Astrocyte of the hippocampus (primary cell): ENCODE measurements at places on chromosomes 2 and 18.

- no peak for DNase-seq
These were observed 26.3 kb downstream of the PAX3 start for GRCh38 chr2:222272446-222273015.

- DNase-seq: no peak
These were observed 27.1 kb downstream of the PSD4 start for GRCh38 chr2:113200736-113201490.

DNA sequence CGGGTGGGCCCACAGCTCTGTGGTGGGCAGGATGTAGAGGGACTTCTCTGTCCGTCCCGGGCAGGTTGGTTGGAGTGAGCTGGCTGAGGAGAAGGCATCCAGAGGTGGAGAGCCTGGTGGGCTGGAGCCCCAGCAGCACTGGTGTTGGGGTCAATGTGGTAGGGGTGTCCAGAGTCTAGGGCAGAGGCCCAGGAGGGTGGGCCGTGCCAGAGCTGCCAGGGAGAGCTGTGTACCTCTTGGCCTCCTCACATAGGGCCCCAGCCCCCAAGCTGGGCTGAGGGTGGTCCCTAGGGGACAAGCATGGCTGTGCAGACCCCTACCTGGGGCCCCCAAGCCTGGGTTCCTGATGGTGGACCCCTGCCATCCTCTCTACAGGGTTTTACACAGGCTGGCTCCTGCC lies 16.0 kb downstream of the ANO7 start:
- DNase-seq: no peak

DNA sequence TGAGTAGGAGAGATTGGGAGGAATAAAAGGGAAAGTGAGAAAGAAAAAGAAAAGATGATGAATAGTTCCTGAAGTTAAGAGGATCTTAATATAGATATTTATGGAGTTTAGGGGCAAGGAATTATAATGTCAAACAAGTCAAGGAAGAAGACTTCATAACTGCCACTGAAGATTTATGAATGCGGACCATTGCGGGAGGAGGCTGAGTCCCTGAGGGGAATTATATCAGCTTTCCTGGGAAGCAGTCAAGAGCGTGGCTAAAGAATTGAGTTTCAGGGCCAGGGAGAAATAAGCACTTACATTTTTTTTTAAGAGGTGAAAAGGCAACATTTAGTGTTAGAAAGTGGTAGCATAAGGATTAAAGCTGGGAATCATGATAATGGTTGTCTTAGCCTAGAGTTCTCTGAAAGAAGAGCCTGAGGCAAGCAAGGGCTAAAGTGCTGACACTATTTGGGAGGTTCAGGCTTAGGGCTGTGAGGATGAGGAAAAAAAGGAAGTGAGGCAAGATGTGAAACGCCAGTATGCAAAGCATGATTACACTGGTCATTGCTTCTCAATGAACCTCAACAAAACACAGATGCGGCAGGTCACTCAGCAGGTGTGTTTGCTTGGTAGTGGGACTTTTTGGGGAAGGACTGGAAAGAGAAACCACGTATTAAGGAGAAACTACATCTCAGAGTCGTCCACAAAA lies 217.1 kb downstream of the SLC4A3 start:
- no peak for DNase-seq

- peak; percentile 74 for DNase-seq
These were observed 65.6 kb downstream of the ATP8B1 start for GRCh38 chr18:57737400-57738060.

DNA sequence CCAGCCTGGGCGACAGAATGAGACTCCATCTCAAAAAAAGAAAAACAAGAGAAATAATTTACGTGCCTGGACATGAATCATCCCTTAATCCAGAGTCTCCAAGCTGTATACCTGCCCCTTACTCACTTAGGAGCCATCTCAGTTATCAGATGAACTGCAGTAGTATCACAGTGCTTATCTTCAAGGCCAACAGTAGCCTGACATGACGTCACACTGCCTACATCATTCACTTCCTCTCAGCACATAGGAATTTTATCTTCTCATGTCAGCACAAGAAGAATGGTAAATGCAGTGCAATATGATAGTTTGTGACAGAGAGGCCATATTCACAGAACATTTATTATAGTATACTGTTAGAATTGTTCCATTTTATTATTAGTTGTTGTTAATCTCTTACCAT lies 216.6 kb downstream of the SS18 start:
- no peak for DNase-seq

DNA sequence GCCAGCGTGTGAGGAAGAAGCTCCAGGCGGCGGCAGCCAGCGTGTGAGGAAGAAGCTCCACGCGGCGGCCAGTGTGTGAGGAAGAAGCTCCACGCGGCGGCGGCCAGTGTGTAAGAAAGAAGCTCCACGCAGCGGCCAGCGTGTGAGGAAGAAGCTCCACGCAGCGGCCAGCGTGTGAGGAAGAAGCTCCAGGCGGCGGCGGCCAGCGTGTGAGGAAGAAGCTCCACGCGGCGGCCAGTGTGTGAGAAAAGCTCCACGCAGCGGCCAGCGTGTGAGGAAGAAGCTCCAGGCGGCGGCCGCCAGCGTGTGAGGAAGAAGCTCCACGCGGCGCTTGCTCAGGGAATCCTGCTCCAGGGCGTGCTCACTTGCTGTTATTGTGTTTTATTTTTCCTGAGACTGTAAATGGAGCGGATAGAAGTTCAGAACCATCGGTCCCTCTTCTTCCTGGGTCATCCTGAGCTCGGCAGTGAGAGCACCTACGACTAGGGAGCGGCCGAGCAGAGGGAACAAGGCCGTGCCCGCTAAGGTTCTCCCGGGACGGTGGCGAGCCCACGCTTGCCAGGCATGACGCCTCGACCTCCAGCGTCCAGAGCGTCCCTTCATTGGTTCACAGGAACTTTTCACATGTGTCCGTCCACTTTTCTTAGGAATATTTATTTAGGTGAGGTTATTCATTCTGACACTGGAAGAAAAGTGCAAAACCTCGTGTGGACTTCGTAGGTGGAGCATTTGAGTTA lies 94.2 kb downstream of the TMEM18 start:
- no peak for DNase-seq

GRCh38 chr2:169007941-169008340 lies 23.2 kb downstream of the ABCB11 start:
- no peak for DNase-seq

GRCh38 chr18:8381821-8382459 lies 227.3 kb upstream of the RAB12 start:
- DNase-seq: peak; percentile 81

DNA sequence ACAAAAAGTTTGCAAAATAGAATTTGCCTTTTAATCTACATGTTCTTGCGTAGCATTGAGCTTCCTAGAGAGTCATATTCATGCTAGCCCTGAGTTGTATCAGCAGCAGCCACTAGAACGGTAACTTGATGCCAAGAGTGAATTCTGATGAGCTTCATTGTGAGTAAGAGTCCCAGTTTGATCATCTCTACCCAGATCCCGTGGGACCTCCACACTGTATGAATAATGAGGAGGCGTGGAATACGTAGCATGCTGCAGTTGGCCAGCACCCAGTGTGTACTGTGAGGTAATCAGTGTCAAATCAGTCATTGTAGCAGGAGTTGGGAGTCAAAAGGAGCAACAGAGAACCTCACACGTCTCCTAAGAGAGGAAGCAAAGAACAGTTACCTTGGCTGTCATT lies 197.9 kb downstream of the NEDD4L start:
- DNase-seq: peak; percentile 84

GRCh38 chr18:70452501-70452900 lies 163.7 kb downstream of the SOCS6 start:
- no peak for DNase-seq

DNA sequence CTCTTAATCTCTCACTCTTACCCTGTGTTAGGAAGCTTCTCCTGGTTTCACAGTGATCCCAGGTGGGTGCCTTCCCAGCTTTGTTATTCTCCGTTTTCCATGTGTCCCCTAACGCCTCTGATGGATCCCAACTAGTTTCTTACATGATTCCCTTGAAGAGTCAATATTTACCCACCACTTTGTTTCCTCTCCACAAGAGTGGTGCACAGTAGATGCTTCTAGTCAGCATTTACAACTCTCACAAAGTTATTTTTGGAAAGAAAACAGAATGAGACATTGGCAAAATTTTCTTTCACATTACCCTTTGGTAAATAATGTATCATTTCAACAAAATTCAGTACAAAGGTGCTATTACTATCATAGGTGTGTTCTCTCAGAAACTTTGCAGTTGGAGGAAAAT lies 1611.1 kb upstream of the ZEB2 start:
- no peak for DNase-seq

DNA sequence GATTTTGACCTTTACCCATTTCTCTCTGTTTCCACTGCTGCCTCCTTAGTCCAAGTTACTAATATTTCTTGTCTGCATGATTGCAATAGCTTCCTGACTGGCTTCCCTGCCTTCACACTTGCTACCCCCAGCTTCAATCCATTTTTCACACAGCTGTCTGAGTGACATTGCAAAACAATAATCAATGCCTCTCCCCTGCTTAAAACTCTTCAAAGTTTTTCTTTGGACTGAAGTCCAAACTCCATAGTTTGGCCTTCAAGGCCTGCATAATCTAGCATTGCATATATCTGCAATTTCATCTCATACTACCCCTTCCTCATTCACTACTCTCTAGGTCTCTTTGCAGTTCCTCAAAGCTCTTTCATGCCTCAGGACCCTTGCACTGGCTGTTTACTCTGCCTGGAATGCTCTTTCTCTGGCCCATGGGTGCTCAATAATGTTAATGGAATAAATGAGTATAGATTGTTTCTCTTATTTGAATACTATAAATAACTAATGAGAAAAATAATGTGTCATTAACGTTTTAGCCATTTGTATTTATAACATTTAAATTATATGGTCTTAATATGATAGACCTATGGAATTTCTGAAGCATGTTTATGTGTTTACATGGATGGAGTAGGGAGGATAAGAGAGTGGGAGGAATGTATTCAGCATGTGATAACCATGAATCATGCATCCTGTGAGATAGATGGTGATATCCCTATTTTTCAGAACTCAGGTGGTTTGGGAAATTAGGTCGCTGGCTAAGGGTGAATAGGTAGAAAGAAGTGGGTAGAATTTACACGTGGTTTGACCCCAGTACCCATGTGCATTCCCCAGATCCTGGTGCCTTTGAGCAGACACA lies 5.7 kb upstream of the TMEM178A start:
- DNase-seq: no peak

GRCh38 chr2:98467082-98467536 lies 22.5 kb downstream of the INPP4A start:
- DNase-seq: no peak

GRCh38 chr2:111205774-111206173 lies 85.1 kb downstream of the BCL2L11 start:
- DNase-seq: no peak

GRCh38 chr2:46784278-46784677 lies 131.3 kb downstream of the MCFD2 start:
- DNase-seq: no peak

- DNase-seq: peak; percentile 76
These were observed 1.8 kb upstream of the TBR1 start for GRCh38 chr2:161414042-161415033.

DNA sequence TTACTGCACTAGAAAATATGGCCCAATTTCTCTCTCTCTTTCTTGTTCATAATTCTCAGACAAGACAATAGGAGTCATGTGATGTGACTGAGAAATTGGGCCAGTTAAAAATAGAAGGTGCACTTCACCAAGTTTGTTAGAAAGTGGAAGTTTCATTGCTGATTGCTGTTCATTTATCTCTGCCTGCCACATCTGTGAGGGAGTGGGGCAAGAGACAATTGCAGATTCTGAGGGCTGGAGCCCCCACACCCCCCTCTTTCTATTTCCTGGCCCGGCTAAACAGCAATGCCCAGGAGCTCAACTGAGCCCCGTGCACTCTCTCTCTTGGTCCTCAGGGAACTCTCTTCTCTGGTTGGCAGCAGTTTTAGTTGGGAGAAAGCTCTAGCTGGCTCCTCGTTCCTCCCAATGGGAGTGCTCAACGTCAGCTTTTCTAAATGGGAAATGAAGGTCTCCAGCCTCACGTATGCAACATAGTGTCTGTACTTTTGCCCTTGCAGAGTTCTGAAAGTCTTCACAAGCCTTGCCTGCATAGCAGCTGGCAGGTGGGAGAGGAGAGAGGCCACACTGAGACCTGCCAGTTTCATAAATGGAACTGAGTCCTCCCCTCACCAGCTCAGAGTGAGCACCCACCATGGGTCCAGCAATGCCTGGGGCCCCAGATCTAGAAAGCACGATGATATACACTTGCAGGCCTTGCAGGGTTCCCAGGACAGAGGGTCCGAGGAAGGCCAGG lies 115.7 kb downstream of the MYCN start:
- no peak for DNase-seq

GRCh38 chr2:231068525-231069222 lies 12.0 kb downstream of the PSMD1 start:
- no peak for DNase-seq

- no peak for DNase-seq
These were observed 2.3 kb downstream of the IMPA2 start for GRCh38 chr18:11983592-11983991.

DNA sequence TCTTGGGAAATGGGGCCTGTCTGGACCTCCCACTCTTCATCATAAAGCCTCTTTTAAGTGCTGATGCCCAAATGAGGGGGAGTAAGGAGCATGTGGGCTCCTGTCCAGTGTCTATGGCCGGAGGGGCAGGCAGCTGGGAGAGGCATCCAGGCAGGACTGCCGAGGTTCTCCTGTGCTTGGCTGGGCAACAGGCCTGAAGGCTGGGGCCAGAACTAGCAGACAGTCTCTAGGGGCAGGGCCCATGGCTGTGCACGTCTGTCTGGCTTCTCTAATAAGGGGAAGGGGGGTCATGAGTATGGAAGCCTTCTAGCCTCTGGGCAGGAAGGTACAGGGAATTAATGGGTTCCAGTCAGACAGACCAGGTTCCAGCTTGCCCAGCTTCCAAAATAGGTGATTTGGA lies 128.6 kb downstream of the SMAD2 start:
- no peak for DNase-seq

- DNase-seq: no peak
These were observed 1.6 kb upstream of the SNED1 start for GRCh38 chr2:240996834-240997140.

DNA sequence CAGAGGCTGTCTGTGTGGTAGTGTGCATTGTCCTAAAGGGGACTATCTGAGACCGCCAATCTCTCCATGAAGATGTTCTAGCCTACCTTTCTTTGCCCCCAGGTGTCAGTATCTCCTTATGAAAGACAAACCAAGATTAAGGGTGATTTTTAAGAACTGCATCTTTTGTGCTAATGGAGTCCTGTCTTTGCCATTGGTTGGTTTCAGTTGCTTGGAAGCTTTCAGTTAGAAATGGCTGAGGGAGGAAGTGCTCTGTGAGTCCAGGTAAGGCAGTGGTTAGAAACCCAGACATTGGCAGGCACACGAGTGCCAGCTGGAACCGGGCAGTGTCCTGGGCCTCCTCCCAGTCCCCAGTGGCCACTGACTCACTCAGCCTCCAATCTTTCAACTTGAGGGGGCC lies 111.3 kb downstream of the DOCK10 start:
- no peak for DNase-seq

GRCh38 chr2:222146488-222146887 lies 152.3 kb downstream of the PAX3 start:
- DNase-seq: no peak

DNA sequence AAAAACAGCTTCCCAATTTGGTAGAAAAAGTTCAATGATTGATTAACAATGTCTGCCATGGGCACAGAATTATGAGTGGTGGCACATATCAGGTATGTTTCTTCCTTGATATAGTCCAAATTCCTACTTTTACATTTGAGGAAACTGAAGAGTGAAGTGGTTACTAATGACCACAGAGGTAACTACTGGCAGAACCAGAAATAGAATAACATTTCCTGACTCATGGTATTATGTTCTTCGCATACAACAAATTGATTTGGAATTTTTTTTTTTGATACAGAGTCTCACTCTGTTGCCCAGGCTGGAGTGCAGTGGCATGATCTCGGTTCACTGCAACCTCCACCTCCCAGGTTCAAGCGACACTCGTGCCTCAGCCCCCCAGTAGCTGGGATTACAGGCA lies 6.0 kb upstream of the NFE2L2 start:
- DNase-seq: no peak

GRCh38 chr2:224222974-224223373 lies 178.9 kb downstream of the FAM124B start:
- no peak for DNase-seq
